ENCODE measurements at places on chromosomes 11 and 22.
A peak's percentile ranks its signal among the peaks of the same experiment; 100 is the strongest.

DNA sequence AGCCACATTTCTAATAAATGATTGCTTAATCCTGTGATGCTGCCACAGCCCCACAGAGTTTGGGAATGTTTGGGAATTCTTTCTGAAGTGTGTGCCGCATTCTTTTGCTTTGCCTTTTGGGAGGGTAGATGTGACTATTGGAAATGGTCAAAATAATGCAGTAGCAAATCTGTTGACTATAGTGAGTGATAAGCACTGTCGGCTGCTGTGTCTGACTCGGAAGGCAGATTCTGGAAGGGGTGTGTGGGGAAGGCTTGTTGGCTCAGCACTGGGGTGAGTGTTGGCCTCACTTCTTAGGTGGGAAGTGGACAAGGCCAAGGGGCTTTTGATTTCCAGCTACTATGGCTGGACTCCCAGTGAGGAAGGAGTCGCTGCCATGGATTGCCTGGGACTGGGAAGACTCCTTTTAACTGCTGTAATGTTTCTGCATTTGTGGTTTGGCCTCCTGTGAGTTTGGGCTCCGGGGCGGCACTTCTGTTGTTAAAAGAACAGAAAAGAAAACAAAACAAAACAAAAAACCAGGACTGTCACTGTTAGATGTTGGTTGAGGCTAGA is 20.1 kb downstream of the ZBTB16 start:
- DNase-seq: peak; percentile 64

DNA sequence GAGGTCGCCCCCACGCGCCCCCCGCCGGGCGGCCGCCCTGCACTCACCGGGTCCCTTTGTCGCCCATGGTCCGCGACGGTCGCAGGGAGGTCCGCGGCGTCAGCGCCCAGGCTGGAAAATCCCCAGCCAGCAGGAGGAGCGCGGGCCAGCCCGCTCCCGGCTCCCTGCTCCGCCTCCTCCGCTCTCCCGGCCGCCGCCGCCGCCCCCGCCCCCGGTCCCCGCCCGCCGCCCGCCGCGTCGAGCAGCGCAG is at the start of gene ARRB1:
TSS of gene ARRB1 (minus strand) at position 121 of the 250 bp plus-strand sequence. CDS start at position 67, 54 bp downstream.
- no peak for DNase-seq

DNA sequence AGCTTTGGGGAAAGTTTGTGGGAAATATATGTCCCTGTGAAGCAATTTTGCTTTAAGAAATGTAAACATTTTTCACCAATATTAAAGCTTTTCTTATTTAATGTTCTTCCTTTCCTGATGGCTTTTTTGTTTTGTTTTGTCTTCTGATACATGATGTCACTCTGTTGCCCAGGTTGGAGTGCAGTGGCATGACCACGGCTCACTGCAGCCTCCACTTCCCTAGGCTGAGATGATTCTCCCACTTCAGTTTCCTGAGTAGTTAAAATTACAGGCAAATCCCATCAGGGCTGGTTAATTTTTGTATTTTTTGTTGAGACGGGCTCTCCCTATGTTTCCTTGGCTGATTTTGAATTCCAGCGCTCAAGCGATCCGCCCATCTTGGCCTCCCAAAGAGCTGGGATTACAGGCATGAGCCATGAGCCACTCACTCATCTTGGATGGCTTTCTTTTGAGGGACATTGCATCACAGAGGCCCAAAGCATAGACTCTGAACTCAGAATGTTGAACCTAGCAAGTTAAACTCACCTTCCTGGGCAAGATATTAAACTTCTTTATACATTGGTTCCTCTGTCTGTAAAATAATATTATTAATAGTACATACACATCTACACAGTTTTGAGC is 651 bp upstream of the CARD16 start:
- DNase-seq: no peak

- DNase-seq: no peak
Observed at GRCh38 chr11:112652786-112653390, 308.3 kb upstream of the NCAM1 start.

- DNase-seq: no peak
Observed at GRCh38 chr11:112211536-112211935, 14.7 kb upstream of the PTS start.

DNA sequence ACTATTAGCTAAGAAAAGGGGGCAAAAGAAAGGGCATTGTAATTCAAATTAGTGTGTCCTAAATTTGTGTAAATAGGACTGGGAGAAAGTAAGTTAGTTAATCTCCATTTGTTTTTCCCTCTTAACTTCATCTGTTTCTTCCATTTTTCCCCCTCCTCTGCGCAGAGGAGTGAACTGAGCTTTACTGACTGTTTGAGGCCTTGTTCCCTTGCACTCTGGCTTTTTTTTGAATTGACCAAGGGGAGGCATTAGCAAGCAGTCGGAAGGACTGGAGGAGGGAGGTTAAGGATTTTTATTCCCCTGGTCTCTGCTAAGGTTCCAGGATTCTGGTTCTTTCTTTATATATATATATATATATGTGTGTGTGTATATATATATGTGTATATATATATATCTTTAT is 15.2 kb upstream of the FANCF start:
- DNase-seq: no peak

All from right forelimb (tissue), 1 donor.